ENCODE measurements at places on chromosomes 7 and 10. TPM values are rescaled to one million over a fixed set of nuclear protein-coding genes. Genes with fewer than 3 reads are reported as not detected.
A peak's percentile ranks its signal among the peaks of the same experiment; 100 is the strongest.

DNA sequence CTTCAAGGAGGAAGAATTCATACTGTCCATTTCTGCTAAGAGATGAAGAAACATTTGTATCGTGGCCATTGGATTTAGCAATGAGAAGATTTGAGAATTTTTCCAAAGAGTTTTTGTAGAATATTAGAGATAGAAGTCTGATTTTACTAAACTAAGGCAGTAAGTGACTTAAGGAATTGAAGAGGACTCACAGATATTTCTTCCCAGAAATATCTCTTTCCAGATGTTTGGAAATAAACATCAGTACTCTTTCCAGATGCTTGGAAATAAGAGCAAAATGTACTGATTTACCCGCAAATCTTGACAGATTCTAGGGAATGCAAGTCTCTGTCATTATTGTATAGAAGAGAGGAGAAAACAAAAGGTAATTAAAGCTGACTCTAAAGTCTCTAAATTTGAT lies 91.3 kb downstream of the IMMP2L start:
- no peak for DNase-seq

DNA sequence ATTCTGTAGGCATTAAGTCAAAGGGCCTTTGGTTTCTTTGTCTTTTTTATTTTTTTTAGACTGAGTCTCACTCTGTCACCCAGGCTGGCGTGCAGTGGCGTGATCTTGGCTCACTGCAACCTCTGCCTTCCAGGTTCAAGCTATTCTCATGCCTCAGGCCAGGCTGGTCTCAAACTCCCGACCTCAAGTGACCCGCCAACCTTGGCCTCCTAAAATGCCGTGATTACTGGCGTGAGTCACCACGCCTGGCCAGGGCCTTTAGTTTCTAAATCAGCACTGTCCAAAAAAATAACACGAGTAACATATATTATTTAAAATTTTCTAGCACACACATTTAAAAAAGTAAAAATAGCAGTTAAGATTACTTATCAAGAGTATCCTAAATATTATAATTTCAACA lies 11.1 kb upstream of the ACSL5 start:
- DNase-seq = no peak

- DNase-seq = no peak
Observed at GRCh38 chr10:102555781-102556328, 52.1 kb downstream of the SUFU start.

- DNase-seq = no peak
Observed at GRCh38 chr7:108376206-108376605, 80.0 kb downstream of the NRCAM start.

DNA sequence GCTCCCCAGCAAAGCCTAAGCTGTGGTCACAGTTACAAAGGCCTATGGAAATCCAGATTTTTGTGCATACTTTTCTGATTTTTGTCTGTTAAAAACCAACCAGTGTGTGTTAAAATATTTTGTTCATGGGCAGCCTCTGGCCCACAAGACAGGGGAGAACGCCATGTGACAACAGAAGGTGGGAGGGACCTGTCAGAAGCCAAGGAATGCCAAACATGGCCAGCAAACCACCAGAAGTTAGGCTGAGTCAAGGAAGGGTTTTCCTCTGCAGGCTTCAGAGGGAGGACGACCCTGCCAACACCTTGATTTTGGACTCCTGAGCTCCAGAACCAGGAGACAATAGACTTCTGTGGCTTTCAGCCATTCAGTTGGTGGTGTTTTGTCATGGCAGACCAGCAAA lies 127.3 kb downstream of the CUL2 start:
- DNase-seq = no peak

DNA sequence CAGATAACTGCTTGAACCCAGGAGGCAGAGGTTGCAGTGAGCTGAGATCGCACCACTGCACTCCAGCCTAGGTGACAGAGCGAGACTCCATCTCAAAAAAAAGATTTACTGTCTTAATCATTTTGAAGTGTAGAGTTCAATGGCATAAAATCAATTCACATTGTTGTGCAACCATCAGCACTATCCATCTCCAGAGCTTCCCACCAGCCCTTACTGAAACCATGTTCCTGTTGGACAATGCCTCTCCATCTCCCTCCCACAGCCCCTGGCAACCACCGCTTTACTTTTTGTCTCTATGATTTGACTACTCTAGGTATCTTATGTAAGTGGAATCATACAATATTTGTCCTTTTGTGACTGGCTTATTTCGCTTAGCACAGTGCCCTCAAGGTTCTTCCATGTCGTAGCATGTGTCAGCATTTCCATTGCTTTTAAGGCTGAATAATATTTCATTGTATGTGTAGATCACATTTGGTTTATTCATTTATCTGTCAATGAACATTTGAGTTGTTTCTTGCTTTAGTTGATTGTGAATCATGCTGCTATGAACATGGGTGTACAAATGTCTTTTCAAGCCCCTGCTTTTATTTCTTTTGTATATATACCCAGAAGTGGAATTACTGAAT lies 33.1 kb downstream of the NACAD start:
- DNase-seq = no peak

DNA sequence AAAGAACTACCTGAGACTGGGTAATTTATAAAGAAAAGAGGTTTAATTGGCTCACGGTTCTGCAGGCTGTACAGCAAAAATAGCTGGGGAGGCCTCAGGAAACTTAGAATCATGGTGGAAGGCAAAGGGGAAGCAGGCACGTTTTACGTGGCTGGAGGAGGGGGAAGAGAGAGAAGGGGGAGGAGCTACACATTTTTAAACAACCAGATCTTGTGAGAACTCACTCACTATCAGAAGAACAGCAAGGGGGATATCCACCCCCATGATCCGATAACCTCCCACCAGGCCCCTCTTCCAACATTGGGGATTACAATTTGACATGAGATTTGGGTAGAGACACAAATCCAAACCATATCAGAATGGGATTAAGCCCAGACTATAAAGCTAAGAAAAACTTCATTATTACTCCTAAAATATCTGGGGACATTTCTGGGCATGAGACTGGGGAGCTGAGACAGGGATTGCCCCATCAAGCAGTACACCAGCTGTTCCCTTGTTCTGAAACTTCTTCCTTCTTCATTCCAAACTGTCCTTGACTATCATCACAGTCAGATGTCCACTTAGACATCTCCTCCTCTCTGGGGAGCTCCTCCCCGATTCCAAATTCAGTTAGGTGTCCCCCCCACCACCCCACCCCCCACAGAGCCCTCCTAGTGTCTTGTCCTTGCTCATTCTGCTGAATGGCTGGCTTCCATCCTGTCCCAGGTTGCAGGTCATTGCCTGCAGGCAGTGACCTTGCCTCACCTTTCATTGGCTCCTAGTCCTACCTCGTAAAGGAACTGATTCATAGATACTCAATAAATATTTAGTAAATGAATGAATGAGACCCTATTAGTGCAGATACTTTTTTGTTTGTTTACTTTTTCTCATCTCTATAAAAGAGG lies 132.6 kb downstream of the EVX1 start:
- DNase-seq = no peak

DNA sequence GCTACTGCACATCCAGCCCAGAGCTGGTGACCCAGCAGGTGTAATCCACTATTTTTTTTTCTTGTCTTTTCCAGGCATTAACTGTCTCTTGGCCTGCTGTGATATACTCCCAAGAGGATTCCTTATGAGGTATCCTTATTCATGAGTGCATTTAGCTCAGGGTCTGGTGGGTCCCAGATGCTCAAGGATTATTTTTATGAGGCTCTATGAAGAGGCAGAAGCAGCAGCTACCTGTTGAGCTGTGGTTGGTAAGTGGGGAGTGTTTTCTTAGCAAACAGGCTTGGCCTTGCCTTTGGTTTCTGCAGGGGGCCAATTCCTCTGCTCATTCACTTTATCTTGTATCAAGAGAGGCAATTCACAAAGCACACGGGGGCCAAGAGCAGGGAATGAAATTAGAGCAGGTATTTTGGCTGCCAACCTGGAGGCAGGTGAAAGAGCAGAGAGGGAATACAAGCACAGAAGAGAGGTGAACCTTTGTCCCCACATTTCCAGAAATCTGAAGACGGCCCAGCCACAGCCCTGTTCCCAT lies 221.6 kb downstream of the TMEM178B start:
- no peak for DNase-seq

- DNase-seq = no peak
Observed at GRCh38 chr10:97291357-97292096, 910 bp downstream of the ARHGAP19 start.

GRCh38 chr10:124256151-124256550 lies 162.6 kb downstream of the OAT start:
- no peak for DNase-seq

GRCh38 chr7:98641646-98642500 lies 24.8 kb downstream of the NPTX2 start:
- DNase-seq = peak; percentile 46

Gene OR2A1
- polyA plus RNA-seq = 0.19 TPM

Gene LRMDA
- polyA plus RNA-seq = 6.6 TPM

Gene AOAH
- 4.5 TPM for polyA plus RNA-seq

Gene DENND11
- polyA plus RNA-seq = 7.8 TPM

Gene GPR37
- 41.0 TPM for polyA plus RNA-seq
